ENCODE measurements at places on chromosomes 2 and 18.
A peak's percentile ranks its signal among the peaks of the same experiment; 100 is the strongest.

DNA sequence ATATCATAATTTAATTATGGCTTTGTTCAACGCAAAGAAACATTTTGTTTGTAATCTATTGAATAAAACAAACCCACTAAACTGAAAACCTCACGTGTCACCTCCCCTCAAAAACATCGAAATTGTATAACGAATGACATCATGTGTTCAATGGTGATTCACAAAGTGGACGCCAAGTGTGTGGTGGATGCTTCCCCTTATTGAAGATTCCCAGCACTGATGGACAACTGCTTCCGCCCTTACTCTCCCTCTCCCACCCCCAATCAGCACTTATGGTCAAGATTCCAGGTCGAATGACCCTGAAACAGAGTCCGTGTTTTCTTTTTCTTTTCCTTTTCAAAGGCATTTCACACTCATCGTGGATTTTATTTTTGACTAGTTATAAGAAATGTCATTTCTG lies 383.0 kb upstream of the SMIM21 start:
- no peak for DNase-seq

GRCh38 chr2:229118927-229119326 lies 152.2 kb downstream of the PID1 start:
- DNase-seq: no peak

DNA sequence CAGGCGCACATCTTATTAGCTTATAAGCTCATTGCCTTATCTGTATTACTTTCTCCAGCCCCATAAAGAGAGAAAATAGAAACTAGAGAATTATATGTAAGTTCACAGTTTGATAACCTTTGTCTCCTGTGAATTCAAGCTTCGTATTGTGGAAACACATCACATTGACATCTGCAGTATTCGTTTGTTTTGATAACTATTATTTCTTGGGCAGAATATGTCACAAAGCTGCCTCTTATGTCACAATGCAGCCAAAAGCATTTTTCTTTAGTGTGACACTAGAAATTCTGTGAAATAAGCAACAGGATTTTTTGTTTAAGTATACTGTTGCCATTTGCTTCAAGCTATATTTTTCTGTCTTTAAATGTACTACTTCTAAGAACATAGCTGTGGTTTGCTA lies 221.5 kb downstream of the DOK6 start:
- no peak for DNase-seq

DNA sequence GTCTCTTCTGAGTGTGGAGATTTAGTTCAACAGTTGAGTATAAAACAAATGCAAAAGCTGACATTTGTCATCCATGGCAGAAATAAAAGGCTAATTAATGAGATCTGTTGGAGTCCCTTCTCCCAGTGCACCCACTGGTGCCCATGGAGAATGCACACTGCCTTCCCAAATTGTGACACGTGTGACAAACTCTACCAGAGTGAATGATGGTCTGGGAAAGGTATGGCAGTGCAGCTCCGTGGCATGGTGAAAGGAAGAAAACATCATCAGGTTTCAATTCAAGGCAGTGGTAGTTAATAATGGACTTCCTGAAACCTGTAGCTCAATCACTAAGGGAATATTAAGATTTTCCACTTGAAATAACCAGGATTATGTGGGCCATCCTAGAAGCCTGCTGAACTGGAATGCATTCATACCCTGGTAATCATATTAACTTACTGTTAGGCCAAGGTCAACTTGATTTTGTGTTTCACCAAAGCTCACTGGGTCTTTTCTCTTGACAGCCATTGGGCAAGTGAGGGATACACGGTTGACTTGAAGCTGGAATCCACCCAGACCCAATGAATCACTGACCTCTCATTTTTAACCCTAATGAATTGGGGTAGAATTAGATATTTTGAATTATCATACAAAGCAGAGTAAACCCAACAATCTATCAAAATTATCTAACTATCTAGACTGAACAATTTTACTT lies 167.6 kb downstream of the AFF3 start:
- DNase-seq: no peak

GRCh38 chr2:216657980-216658379 lies 24.8 kb downstream of the IGFBP2 start:
- DNase-seq: no peak

DNA sequence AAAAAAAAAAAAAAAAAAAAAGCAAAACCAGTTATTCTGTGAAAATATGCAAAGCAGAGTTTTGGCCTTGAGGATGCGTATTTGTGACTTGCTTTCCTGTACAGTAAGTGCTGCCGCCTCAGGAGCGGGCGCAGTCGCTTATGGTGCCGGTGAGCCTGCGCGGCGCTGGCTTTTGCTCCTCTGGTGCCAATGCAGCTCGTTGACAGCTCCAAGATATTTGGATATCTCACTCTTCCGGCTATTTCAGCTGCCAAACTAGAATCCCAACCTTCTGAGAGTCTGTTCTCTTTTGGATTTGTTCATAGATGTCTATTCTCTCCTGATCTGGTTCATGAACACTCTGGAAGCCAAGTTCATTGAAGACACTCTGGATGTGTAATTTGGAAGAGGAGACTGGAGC lies 184.1 kb downstream of the AGAP1 start:
- DNase-seq: no peak

- no peak for DNase-seq
Observed at GRCh38 chr2:226693521-226693920, 106.1 kb downstream of the IRS1 start.

DNA sequence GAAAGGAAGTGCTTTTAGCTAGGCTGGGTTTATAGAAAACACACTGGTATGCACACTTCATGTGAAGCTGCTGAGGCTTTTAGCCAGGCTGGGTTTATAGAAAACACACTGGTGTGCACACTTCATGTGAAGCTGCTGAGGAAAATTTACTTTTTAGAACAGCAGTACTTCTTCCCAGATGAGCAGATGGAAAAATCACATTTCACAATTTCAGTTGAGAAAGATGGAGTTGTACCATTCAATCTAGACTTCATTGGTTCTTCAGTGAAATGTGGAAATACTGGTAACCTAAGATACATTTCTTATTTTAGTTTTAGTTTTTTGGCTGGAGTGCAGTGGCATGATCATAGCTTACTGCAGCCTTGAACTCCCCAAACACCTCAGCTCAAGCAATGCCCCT lies 11.1 kb downstream of the SNTG2 start:
- DNase-seq: no peak

DNA sequence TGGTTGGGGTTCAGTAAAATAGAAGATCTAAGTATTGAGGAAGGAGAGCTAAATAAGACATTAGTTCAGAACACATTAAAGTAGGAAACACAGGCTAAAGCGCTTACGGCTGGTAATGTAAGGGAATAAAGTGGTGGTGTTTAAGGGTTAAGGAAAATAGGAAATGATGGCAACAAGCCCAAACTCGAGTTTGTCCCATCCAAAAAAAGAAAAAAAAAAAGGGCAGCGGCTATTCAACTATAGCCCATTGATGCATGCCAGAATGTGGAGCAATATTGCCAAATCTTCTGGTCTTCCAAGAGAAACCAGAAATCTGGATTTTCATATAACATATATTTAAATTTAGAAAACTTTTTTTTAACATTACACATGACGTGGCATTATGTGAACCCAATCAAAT lies 161.0 kb downstream of the ARHGAP15 start:
- DNase-seq: no peak

GRCh38 chr2:127562936-127563335 lies 27.5 kb downstream of the MYO7B start:
- DNase-seq: no peak

DNA sequence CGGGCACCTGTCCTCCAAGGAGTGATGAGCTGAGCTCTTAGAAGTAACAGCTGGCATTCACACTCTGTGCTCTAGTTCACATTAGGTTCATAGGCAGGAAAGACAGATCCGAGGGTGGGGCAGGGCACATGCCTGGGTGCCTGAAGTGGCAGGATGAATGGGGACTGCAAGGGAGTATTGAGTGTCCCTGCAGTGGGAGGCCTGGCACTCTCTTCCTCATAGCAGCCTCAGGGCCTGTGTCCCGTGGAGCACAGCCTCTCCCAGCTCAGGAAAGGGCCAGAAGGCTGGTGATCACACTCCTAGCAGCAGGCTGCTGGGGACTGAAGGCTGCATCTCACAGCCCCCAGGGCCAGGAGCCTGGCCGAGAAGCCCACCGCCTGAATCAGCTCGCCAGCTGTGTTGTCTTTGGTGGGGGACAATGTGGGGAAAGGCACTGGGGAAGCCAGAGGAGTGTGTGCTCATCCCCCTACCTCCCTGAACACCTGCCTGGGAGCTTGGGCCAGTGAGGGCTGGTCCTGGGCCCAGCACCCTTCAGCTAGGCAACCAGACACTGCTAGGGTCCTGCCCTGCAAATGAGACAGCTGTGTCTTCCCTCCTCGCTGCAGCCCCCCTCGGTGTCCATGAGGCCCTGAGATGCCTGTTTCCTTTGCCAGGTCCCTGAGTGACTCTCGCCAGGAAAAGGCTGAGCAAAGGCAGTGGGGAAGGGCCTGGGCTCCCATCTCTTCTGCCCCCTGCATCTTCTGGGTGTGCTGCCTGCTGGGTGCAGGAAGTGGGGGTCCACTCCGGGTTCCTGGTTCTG lies 48.2 kb upstream of the HS6ST1 start:
- no peak for DNase-seq

GRCh38 chr18:11163665-11164064 lies 14.3 kb upstream of the PIEZO2 start:
- no peak for DNase-seq

- no peak for DNase-seq
Observed at GRCh38 chr2:73588177-73588576, 54.0 kb downstream of the NAT8 start.

- DNase-seq: peak; percentile 14
Observed at GRCh38 chr2:235493775-235494715, at the start of gene AGAP1. TSS of gene AGAP1 (plus strand) at chr2:235494043.

DNA sequence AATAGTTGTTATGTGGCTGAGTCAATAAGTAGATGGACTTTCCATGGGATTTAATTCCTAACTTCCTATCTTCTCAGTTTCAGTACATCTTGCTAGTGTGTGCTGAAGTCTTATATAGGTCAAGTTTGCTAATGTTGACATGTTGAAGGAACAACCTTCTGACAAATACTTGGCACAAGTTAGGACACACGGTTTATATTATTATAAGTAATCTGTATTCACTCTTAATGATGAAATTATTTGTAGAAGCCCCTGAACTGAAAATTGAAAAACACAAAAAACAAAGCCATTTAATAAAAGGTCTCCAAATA lies 19.2 kb downstream of the ARL5A start:
- no peak for DNase-seq

GRCh38 chr2:75053484-75054112 lies 95.2 kb downstream of the POLE4 start:
- DNase-seq: no peak

DNA sequence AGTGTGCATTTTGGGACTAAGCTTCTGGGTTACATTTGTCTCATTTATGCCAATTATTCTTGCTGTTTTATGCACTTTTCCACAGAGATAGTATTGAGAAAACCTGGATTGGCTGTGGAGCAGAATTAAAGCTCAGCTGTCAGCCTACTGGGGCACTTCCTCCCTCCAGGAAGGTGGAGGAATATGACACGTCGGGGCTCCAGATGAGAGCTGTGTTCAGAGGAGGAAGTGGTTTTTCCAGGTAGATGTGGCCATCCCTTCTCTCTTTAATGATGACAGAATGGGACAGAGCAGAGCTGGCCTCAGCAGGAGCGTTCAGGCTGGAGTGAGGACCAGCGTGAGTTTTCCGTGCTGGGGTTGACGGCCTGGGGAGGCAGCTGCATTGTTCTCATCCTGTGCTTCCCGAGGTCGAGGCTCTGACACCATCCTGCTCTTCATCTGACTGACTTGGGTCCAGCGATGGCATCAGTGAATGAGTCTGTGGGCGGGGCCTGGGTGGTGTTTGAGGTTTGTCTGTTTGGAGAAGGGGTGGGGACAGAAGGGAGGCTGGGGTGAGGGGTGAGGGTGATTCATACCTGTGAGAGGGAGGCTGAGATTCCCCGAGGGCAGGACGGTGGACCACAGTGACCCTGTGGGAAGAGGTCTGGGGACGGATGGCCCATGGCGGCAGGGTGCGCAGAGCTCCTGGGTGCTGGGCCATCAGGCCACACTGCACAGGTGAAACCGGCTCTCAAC lies 207.0 kb downstream of the LDLRAD4 start:
- no peak for DNase-seq

- no peak for DNase-seq
Observed at GRCh38 chr2:3649581-3649980, 8.4 kb upstream of the ALLC start.

DNA sequence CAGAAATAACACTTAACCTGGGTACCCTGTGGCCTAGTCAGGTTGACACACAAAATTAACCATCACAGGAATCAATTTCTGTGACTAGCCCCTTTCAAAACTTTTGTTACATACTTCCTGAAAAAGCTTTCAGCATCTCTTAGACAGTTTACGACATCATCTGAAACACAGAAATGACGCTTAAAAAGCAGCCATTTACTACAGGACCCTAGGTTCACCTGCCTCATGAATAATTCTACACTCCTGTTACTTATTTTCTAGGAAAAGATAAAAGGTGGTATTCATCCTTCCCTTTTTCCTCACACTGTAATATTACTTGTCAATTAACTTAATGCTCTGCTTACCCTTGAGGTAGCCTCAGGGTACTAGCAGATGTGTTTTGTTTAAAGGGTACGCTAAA lies 388.4 kb downstream of the IRS1 start:
- DNase-seq: no peak

GRCh38 chr2:178114462-178114861 lies 2.2 kb downstream of the RBM45 start:
- no peak for DNase-seq

- no peak for DNase-seq
Observed at GRCh38 chr2:186757009-186757408, 63.1 kb downstream of the FAM171B start.

GRCh38 chr2:137096693-137097092 lies 331.3 kb downstream of the THSD7B start:
- no peak for DNase-seq

GRCh38 chr2:145739681-145740080 lies 1219.8 kb upstream of the ZEB2 start:
- DNase-seq: no peak

- no peak for DNase-seq
Observed at GRCh38 chr2:218276986-218277755, 6.9 kb downstream of the PNKD start.

DNA sequence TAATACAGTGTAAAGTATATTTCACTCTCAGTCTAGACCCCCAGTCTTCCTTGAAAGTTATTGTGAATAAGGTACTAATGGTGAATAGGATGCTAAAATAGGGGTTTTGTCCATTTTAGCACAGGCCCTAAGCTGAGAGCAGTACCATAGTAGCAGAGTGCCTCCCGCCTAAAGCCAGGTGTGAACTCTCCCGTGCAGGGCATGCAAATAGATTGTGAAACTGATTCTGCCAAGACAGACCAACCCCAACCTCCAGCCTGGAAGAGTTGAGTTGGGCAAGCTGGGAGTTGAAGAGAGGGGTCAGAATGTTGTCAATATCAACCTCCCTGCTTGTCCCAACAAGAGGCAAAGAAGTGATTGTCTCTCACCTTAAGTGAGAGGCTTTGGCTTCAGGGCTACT lies 97.4 kb upstream of the CYRIA start:
- DNase-seq: no peak

Measured in T-helper 2 cell treated with Interferon-gamma antibody and Interleukin-4, amounts not matched to agents 5 μg/mL and 100 μg/mL, for 36 hours (primary cell).